ENCODE measurements at places on chromosomes 1 and 21.

- no peak for ATAC-seq
Measured at GRCh38 chr1:209072481-209072880, 511.0 kb upstream of the CAMK1G start.

GRCh38 chr1:53462769-53463501, 3.7 kb downstream of the DMRTB1 start:
- ATAC-seq = peak; percentile 31

DNA sequence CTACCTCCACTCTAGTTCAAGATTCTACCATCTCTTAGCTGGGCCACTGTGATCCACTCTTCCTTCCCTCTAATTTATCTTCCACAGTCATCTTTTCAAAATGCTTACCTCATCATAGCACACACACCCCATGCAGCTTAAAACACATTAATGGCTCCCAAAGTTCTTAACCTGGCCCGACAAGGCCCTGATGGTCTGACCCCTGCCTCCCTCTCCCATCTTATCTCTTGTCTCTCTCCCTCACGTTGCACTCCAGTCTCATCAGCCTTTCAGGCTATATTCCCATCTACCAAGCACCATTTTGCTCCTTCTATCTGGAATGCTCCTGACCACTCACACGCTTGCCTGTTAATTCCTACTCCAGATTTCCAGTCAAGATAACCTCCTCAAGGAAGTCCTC, 2.5 kb upstream of the ZBTB8A start:
- no peak for ATAC-seq

- ATAC-seq = no peak
Measured at GRCh38 chr1:31605908-31606427, 11.5 kb upstream of the HCRTR1 start.

DNA sequence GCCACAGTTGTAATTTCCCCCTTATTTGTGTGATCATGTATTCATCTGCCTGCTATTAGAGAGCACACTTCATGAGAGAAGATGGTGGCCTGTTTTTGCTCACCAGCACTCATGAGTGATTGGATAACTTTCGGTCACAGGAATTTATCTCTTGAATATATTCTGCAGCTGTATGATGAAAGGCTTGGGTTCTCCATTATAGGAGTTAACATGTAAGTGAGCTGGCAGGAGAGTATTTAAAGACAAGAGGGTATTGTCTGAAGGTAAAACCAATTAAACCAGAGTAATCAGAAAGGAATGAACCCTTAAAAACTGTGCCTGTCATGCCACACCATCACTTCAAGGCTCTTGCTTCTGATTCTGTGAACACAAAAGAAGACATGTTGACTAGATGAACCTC, 574.9 kb upstream of the CAMK1G start:
- ATAC-seq = no peak

DNA sequence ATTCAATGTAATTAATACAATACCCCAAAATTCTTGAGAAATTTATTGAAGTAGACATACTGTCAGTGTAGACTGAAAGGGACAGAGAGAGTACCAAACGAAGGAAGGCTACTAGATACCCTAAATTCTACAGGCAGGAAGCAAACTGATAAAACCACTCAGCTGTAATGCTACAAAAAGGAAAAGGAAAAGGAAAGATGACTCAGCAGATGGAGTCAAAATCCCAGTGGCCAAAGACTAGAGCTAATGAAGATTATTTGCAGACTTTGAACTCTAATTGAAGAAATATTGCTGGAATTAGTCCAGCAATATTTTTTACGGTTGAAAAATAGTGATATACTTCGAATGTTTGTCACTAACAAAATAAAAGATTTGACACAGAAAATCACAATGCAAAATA, 671.9 kb downstream of the BRINP3 start:
- ATAC-seq = no peak

- ATAC-seq = no peak
Measured at GRCh38 chr1:31859719-31860118, 43.9 kb upstream of the SPOCD1 start.

DNA sequence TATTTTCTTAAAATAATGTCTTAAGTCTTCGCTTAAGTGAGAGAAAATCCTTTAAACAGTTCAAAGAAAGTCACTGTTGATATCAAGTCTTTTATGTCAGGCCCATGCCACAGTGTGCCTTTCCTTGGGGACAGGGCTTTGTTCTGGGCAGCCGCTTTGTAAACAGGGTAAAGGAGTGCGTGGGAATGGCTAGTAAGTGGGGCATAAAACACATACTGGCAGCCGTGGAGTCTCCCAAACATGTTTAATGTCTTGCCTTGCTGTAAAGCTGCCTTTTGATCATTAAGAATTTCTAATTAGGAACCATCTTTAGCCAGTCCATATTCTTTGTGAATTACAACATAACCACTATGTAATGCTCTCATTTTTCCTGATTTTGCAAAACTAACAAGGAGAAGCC, 99.7 kb downstream of the PHTF1 start:
- ATAC-seq = no peak

DNA sequence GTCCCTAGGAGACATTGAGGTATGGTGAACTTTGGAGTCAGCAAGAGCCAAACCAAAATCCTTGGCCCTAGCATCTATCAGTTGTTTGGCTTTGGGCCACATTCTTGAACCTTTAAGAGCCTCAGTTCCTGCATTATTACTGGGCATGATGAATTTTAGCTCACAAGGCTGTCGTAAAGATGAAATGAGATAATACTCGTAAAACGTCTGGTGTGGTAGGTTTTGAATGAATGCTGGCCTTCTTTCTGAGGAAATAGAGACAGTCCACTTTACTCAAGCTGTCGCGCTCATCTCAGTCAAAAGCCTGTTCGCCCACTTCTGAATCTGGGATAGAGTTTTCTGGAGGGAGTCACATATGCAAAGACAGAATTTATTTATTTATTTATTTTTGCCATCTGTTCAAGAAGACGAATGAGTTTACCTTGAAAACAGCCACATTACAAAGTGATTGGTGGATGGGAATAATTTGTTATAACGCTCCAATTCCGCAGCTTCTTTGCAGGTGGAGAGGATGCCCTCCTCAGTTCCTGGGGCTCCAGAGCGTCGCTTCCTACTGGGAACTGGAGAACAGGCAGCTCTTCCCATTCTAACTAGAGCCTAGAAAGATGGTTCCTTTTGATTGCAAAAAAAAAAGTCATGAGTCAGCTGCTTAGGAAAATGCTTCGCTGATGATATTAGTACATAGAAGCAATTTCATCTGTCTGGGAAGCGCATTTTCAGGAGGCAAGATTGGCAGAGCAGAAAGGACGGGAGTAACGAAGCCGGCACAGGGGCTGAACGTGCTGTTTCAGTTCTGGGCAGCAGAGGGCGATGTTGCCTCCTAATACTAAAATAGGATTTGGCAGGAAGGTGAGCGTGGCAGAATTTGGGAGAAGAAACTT, 49.9 kb upstream of the CYP2J2 start:
- peak; percentile 49 for ATAC-seq

GRCh38 chr1:173861731-173862145, 6.1 kb downstream of the GAS5 start:
- ATAC-seq = peak; percentile 20

GRCh38 chr1:47696737-47697441, 259.0 kb downstream of the FOXD2 start:
- ATAC-seq = peak; percentile 94

- ATAC-seq = no peak
Measured at GRCh38 chr1:69328186-69328585, 239.5 kb upstream of the LRRC7 start.

GRCh38 chr1:158509471-158510156, 37.6 kb downstream of the OR10R2 start:
- ATAC-seq = no peak

GRCh38 chr1:19665496-19666465, 1.1 kb downstream of the HTR6 start:
- no peak for ATAC-seq

- no peak for ATAC-seq
Measured at GRCh38 chr1:121443001-121443540, 258.3 kb downstream of the SRGAP2C start.

DNA sequence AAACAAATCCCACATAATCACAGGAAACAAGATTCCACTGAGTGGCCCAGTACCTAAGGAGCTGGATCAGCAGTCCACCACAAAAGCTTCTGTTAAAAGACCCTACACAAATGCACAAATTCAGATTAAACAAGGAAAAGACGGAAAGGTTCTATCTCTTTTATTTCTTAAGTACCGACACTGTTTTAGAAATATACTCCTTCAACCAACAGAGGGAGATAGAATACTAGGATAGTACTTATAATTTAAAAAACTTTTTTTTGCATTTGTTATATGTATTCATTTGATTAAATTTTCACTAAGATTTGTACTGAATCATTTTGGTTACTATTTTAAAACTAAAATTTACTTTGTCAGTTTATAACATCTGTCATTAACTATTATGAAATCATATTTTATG, 12.5 kb downstream of the CDC7 start:
- no peak for ATAC-seq

DNA sequence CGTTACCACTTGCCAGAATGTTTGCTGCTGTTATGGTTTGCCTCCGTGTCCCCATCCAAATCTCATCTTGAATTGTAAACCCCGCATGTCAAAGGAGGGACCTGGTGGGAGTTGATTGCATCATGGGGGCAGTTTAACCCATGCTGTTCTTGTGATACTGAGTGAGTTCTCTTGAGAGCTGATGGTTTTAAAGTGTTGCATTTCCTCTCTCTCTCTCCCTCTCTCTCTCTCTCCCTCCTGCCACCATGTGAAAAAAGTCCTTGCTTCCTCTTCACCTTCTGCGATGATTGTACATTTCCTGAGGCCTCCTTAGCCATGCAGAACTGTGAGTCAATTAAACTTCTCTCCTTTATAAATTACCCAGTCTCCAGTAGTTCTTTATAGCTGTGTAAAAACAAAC, 44.4 kb downstream of the CFHR5 start:
- no peak for ATAC-seq

GRCh38 chr1:109719337-109719837, 7.3 kb downstream of the GSTM5 start:
- peak; percentile 39 for ATAC-seq

DNA sequence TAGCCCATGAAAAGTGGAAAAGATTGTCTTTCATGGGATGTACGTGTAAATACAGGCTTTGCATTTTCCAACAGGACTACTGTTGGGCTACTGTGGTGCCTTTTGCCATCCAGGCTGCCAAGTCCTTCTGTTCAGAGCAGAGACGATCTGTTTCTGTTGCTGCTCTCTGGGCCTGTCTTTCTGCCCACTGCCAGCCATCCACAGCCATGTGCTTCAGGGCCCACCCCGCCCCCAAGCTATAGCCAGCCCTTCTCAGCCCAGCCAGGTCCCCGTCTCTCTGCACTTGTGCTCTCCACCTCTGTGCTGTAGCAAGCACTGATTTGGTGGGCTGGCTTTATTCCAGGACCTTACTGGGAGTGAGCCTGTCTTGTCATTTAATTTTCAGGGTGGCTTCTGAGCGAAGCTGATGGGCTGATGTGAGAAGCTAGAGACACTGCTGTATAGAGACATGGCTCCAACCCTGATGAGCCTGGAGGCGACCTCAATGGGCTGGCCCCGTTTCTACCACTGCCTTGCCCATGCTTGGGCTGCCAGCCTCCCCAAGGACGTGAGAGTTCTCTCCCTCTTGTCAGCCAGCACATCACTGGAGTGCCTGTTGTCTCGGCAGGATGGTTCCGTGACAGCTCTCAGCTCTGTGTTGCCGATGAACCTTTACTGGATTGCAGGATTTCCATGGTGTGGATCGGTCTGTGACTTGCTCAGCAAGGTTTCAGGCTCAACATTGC, 137.8 kb downstream of the PEX14 start:
- ATAC-seq = peak; percentile 40

DNA sequence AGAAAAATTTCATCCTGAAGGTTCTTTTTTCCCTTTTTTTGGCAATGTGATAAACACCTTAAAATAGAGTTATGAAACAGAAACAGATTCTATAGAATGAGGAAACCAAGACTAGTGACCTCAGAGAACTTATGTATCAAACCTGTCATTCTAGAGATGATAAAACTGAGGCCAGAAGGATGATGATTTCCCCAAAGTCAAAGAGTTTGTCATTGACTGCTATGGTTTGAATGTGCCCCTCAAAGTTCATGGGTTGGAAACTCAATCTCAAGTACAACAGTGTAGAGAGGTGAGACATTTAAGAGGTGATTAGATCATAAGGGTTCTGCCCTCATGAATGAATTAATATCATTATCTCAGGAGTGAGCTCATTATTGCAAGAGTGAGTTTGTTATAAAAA, 13.7 kb upstream of the BEND5 start:
- ATAC-seq = no peak

DNA sequence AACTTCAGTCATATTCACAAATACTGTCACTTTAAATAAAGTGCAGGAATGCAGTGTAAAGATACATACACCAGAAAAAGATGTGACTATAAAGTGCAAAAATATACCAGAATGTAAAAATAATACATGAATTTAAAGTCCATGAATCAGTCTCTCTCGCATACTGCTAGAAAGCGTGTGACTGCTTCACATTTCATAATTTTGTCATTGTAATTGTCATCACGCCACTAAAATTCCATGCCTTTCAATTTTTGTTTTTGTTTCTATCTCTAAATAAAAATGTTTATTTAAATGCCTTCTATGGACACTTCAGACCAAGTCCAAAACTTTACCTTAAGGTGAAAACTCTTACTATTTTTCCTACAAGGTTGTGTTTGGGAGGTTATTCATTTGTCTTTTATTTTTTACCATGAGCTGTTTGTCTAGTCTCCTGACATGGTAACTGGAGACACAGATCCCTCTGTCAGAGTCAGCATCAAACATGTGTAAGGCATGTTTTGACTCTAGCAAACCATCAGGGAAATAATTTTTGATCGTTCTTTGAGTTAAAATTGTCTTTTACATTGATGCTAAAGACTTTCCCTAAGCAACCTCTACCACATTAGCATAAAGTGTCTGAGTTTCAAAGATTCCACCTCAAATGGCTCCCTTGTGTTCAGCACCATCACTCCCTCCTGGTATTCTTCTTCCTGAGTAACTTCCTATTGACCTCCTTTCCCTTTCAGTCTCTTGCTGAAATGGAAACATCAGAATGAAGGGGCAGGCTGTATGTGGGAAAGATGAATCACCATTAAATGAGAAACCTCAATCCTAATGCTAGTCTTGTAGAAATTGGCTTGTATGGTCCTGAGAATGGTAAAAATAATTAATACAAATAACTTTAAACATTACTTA, 14.0 kb upstream of the AIM2 start:
- no peak for ATAC-seq

- no peak for ATAC-seq
Measured at GRCh38 chr1:233665575-233666270, 51.8 kb downstream of the KCNK1 start.

DNA sequence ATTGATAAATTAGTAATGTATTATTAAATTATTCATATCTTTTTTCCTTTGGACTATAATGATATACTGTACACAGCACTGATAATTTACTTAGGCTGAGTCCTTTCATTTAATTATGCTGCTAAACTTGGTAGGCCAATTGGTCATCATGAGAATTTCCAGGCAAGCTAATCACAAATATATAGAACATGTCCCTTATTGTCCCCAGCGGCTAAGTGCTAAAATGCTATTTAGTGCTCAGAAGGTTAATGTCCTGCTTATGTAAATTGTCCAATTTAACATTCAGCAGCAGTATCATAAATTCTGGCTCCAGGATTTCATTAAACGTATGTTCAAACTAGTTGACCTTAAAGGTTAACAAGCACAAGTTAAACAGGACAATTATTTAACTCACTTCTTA, 30.0 kb upstream of the RRP15 start:
- peak; percentile 45 for ATAC-seq

- no peak for ATAC-seq
Measured at GRCh38 chr1:34713443-34713842, 41.4 kb upstream of the GJB5 start.

Measured in motor neuron (in vitro differentiated cells).